ENCODE measurements at places on chromosomes 13 and 19. TPM values are rescaled to one million over a fixed set of nuclear protein-coding genes. Genes with fewer than 3 reads are reported as not detected.

The RPS5 gene
- 2,100 TPM for total RNA-seq

The ZNF726 gene
- 2.1 TPM for total RNA-seq

The MEIS3 gene
- total RNA-seq = 46.6 TPM

The ZNF554 gene
- 2.9 TPM for total RNA-seq

The TTYH1 gene
- total RNA-seq = not detected

The CPAMD8 gene
- 0.23 TPM for total RNA-seq

The ZNF607 gene
- total RNA-seq = 5.9 TPM

The ZNF222 gene
- 5.0 TPM for total RNA-seq

The FUT2 gene
- not detected for total RNA-seq

The KLK4 gene
- total RNA-seq = not detected

The PRODH2 gene
- not detected for total RNA-seq

The KLF1 gene
- not detected for total RNA-seq

The GARIN5A gene
- not detected for total RNA-seq

The CKM gene
- total RNA-seq = not detected

The CALR3 gene
- 0.09 TPM for total RNA-seq

The APOC4 gene
- not detected for total RNA-seq

The CYP2A6 gene
- 0.30 TPM for total RNA-seq
